ENCODE measurements at places on chromosomes 2 and 18.
A peak's percentile ranks its signal among the peaks of the same experiment; 100 is the strongest.

DNA sequence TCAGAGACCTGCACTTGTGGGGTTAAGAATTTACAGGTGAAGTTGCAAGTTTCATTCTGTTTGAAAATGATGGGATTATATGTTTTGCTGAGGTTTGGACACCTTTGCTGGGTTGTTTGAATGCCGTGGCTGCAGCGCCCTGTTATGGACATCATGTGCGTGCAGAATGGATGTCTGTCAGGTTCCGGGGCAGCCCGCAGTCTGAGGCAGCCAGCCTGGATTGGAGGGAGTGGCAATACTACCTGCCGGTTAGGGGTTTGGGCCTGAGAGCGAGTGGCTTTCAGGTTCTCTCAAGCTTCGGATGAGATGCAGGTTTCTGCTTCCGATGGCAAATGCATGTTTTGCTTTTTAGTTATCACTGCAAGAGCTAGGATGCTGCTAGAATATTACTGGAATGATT is 1.1 kb downstream of the CASP8 start:
- peak; percentile 57 for DNase-seq

DNA sequence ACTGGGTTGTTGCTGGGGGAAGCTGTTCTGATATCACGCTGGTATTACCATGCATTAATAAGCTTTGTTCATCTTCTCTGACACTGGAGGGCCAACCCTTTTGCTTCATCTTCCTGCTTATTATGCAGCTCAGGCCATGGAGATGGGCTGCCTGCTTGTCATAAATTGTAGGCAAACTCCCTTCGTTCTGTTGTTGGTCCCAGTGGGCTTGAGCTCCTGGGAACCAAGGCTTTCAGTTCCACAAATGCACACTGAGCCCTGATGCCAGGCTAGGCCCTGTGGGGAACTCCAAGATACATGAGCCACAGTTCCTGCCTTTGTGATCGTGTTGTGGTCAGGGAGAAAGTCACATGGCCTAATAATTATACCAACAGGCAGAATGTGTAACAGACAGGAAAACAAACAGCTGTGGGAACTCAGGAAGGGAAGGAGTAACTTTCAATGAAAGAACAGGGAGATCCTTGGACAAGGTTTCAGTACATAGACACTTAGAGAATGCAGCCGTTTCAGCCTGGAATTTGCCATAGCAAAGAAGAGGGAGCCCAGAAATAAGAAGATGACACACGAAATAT is 49.0 kb upstream of the BCL2L11 start:
- no peak for DNase-seq

DNA sequence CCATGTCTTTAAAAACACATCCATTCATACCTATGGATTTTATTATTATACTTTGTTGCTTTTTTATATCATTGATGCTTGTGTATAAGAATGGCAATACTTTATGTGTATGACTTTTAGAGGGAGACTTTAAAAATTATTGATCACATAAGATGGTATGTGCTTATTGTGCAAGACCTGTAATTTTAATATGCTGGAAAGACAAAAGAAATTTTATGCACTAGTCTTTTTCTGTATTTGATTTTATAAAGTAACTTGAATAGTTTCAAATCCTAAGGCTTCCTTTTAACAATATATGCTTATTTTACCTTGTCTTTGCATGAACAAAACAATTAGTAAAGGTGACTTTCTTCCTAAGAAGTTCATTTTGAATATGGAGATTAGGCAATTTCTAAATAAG is 226.4 kb downstream of the PARD3B start:
- no peak for DNase-seq

DNA sequence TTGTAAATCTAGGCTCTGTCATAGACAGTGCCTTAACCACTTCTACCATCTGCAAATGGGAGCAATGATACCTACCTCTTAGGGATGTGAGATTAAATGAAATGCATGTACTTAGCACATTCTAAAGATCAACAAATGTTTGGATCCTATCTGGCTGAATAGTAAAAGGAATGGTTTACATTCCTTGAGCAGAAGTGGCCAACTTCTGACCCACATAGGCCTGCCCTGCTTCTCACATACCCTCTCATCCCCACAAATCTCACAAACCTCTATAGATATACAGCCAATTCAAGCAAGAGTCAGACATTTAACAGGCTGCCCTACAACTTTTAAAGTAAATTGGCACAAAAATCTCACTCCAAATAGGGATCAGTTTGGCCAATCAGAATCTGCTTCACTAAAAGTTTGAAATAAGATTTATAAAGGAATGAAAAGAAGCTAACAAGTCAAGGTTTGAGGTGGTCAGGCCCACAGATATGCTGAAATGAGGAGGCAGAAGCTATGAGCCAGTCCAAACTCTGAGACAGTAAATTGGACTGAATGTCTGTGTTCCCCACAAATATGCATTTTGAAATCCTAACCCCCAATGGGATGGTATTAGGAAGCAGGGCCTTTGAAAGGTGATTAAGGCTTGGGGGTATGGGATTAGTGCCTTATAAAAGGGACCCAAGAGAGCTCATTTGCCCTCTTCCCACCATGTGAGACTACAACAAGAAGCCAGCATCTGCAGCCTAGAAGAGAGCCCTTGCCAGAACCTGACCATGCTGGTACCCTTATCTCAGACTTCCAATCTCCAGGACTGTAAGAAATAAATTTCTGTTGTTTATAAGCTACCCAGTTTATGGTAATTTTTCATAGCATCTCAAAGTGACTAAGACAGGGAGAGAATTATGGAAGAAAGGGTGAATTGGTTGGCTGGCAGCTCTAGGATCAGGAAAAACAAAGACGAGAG is 227.8 kb upstream of the RBMS1 start:
- DNase-seq: no peak

DNA sequence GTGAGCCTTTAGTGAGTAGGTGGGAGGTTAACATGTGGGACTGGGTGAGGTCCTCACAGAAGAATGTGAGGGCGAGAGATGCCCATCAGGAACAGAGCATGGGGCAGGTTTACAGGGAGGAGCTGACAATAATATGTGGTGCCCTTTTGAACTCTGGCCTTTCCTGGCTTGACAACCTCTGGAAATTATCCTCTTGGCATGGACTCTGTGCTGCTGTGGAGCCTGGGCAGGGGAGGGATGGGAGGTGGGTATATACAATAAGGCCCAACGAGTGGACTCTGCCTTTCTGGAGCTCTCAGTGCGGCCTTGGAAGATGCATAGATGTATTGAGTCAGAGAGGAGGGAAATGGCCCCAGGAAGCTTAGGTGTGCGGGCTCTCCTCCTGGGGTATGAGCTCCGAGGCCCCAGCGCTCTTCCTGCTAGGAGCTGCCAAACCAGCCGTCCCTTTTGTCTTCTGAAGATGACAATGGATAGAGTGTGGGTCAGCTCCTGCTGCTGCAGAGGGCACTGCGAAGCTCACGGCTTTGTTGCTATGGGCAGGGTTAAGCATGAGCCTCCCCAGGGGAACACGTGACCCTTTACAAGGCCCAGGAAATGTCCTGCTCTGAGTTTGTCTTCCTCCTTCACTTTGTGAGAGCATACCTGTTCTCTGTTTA is 8.7 kb upstream of the PSD4 start:
- no peak for DNase-seq

GRCh38 chr2:235162082-235162836 is 210.4 kb downstream of the SH3BP4 start:
- no peak for DNase-seq

Measured in transverse colon (tissue), 4 donors.